ENCODE measurements at places on chromosomes 12 and 14. TPM values are rescaled to one million over a fixed set of nuclear protein-coding genes. Genes with fewer than 3 reads are reported as not detected.

The GNG2 gene
- 81.3 TPM for total RNA-seq

The RASAL1 gene
- total RNA-seq = 1.4 TPM

The SYNE3 gene
- total RNA-seq = 47.7 TPM

The NKX2-8 gene
- not detected for total RNA-seq

The POTEG gene
- not detected for total RNA-seq

- DNase-seq = no peak
Observed at GRCh38 chr12:119589634-119590033, 3.9 kb upstream of the TMEM233 start.

GRCh38 chr14:73717711-73718417, 3.7 kb upstream of the PNMA1 start:
- DNase-seq = no peak

GRCh38 chr12:114671066-114671442, 12.9 kb downstream of the TBX3 start:
- no peak for DNase-seq

- DNase-seq = no peak
Observed at GRCh38 chr12:41530441-41530840, 342.3 kb downstream of the PDZRN4 start.

DNA sequence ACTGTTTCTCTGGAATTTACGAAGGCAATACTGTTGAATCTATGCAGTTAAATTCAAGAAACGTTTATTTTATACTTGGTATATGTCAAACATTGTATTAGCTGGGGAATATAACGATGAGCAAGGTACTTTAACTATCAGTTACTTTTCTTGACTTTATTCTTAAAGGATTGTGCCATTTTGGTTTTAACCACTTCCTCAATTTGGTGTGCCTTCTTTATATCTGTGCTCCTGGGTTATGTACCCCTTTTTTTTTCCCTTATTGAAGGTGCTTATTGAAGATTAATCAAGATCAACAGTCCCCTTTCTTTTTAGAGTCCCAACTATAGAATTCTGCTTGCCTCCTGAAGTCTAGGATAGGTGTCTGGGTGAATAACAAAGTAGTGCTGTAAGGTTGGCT, 5.8 kb downstream of the RAB21 start:
- no peak for DNase-seq

DNA sequence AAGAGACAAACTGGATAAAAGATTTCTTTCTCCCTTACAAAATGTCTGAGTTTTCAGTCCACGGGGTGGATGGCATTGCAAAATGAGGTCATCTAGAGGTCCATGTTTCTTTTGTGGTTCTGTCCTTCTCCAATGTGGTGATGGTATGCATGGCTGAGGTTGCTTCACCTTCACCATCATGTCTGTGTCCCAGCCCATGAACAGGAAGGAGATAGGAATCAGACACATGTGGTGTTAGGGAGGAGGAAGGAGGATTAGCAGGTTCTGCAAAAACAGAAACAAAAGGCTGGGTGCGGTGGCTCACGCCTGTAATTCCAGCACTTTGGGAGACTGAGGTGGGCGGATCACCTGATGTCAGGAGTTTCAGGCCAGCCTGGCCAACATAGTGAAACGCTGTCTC, 11.0 kb upstream of the AEBP2 start:
- DNase-seq = no peak

DNA sequence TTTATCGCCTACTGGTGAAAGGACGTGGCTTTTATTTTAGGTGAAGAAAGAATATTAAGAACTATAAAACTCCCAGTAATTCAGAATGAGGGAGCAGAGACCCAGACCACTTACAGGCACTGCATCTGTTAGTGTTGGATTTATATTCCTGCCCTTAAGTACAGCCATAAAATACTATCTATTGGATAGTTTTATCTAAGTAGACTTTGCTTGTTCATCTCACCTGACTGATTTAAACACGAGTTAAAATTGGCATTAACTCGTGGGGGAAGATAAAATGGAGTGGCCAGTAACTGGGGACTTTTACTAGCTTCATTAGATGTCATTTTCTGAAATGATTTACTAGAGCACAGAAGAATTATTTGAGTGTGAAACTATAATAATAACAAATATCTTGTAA, 1377.5 kb upstream of the TMEM132C start:
- DNase-seq = no peak

Measured in CD4-positive, alpha-beta memory T cell (primary cell).